ENCODE measurements at places on chromosomes 12 and 14. TPM values are rescaled to one million over a fixed set of nuclear protein-coding genes. Genes with fewer than 3 reads are reported as not detected.
A peak's percentile ranks its signal among the peaks of the same experiment; 100 is the strongest.

- H3K27ac ChIP-seq: no peak overlapping the region
- H3K27me3 ChIP-seq: no peaks in the 10 kb centered on the region
- H3K36me3 ChIP-seq: no peaks in the 10 kb centered on the region
- H3K4me1 ChIP-seq: no peaks in the 10 kb centered on the region
These were observed 326.5 kb downstream of the MED13L start for GRCh38 chr12:115950959-115951358.

DNA sequence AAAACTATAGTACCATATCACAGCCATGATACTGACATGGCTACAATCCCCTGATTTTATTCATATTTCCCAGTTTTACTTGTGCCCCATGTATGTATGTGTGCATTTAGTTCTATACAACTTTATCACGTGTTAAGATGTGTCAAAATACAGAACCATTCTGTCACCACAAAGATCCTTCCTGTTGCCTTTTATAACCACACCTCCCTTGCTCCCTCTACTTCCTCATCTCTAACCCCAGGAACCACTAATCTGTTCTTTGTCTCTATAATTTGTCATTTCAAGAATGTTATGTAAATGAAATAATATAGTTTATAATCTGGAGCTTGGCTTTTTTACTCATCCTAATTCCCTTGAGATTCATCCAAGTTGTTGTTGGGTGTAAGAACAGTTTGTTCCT, 358.4 kb downstream of the DPF3 start:
- DNase-seq: no peak
- no peaks in the 10 kb centered on the region for H3K4me1 ChIP-seq
- no peaks in the 10 kb centered on the region for H3K27me3 ChIP-seq
- H3K36me3 ChIP-seq: no peaks in the 10 kb centered on the region
- no peak overlapping the region for H3K4me3 ChIP-seq
- H3K27ac ChIP-seq: no peak overlapping the region

IFNG-AS1 gene
- total RNA-seq: 0.42 TPM

IFI27 gene
- 106 TPM for total RNA-seq

DNA sequence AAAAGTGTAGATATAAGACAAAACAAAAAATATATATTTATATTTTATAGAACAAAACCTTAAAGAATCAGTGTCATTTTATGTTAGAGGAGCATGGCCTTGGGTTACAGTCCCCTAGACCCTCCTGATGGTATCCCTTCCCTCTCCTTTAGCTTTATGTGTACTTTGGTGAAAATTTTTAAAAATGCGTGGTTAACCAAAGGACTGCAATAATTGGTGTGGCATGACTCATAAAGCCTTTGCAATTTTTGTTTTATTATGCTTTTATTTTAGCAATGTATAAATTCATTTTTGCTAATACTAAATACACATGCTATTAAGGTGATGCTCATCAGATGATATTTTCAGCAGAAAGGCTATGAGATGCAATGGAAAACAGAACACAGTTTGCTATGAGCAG, 264.4 kb downstream of the SYT1 start:
- no peak overlapping the region for H3K27ac ChIP-seq
- no peaks in the 10 kb centered on the region for H3K4me1 ChIP-seq
- no peak for DNase-seq
- no peak overlapping the region for H3K4me3 ChIP-seq
- no peaks in the 10 kb centered on the region for H3K36me3 ChIP-seq

PTPRQ gene
- 2.2 TPM for total RNA-seq

- H3K36me3 ChIP-seq: peaks cover under 1% of the 10 kb centered on the region
- H3K27ac ChIP-seq: peak overlapping the region; percentile 36
- DNase-seq: no peak
- peaks cover 14% of the 10 kb centered on the region for H3K4me1 ChIP-seq
- no peaks in the 10 kb centered on the region for H3K27me3 ChIP-seq
- H3K4me3 ChIP-seq: no peak overlapping the region
These were observed 10.8 kb downstream of the MTERF2 start for GRCh38 chr12:106975993-106976658.

- DNase-seq: no peak
- H3K4me3 ChIP-seq: no peak overlapping the region
- H3K27ac ChIP-seq: no peak overlapping the region
- H3K36me3 ChIP-seq: no peaks in the 10 kb centered on the region
- no peaks in the 10 kb centered on the region for H3K27me3 ChIP-seq
These were observed 692.7 kb upstream of the MGAT4C start for GRCh38 chr12:86948851-86949250.

- no peak overlapping the region for H3K27ac ChIP-seq
- H3K36me3 ChIP-seq: no peaks in the 10 kb centered on the region
- H3K27me3 ChIP-seq: no peaks in the 10 kb centered on the region
- H3K4me1 ChIP-seq: no peaks in the 10 kb centered on the region
- no peak overlapping the region for H3K4me3 ChIP-seq
These were observed 70.2 kb upstream of the NAV3 start for GRCh38 chr12:77760271-77761025.

BMAL2 gene
- 22.6 TPM for total RNA-seq

RAPGEF3 gene
- total RNA-seq: 39.2 TPM

GRCh38 chr12:86050010-86050409, 175.9 kb downstream of the NTS start:
- no peak for DNase-seq
- no peak overlapping the region for H3K4me3 ChIP-seq
- H3K27ac ChIP-seq: no peak overlapping the region
- H3K27me3 ChIP-seq: no peaks in the 10 kb centered on the region
- H3K36me3 ChIP-seq: no peaks in the 10 kb centered on the region

GRCh38 chr12:12376646-12377448, 20.0 kb downstream of the BORCS5 start:
- no peak for DNase-seq
- no peak overlapping the region for H3K27ac ChIP-seq

GRCh38 chr12:40192704-40193255, 32.0 kb upstream of the LRRK2 start:
- H3K4me3 ChIP-seq: no peak overlapping the region
- no peaks in the 10 kb centered on the region for H3K27me3 ChIP-seq
- H3K27ac ChIP-seq: no peak overlapping the region
- DNase-seq: no peak
- H3K36me3 ChIP-seq: no peaks in the 10 kb centered on the region

DNA sequence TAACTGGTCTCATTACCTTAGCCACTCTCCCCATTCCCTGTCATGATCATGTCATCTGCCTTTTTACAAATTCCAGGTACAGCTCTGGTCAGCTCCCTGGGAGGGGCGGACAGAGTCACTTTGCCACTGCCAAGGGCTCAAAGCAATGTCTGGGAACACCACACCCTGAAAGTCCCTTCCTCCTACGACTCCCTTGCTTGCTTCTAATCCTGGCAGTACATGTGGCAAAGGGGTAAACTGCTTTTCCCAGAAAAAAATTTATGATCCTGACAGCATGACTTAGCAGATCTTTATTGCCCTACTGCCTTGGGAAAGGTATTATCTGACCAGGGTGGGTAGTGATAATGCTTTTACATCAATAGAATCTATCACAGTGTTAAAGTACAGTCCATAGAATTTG, 376.0 kb upstream of the PDE3A start:
- H3K27ac ChIP-seq: no peak overlapping the region
- H3K36me3 ChIP-seq: no peaks in the 10 kb centered on the region
- H3K27me3 ChIP-seq: no peaks in the 10 kb centered on the region
- H3K4me1 ChIP-seq: no peaks in the 10 kb centered on the region
- DNase-seq: no peak

GRCh38 chr12:19168644-19169043, 39.1 kb downstream of the PLEKHA5 start:
- no peaks in the 10 kb centered on the region for H3K4me1 ChIP-seq
- no peaks in the 10 kb centered on the region for H3K27me3 ChIP-seq
- no peak for DNase-seq
- no peak overlapping the region for H3K27ac ChIP-seq

DNA sequence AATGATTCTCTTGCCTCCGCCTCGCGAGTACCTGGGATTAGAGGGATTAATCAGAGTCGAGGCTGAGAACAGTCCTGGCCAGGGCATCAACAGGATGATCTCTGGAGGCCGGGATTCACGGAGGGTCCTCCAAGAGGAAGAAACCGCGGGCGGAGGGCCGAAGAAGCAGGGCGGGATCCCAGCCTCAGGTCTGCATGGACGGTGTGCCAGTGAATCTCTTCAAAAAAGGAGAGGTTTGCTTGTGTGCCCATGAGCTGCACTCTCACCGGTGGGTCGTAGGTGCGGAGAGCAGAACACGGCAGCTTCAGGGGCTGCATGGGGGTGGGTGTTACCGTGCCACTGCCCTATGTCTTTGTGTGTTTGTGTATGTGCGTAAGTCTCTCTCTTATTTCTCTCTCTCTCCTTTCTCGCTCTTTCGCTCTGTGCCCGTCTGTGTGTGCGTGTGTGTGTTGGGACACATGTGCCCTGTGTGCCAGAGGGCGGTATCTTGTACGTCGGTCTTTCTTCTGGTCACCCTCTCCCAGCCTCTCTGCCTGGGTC, 768.2 kb upstream of the ALG10B start:
- no peaks in the 10 kb centered on the region for H3K36me3 ChIP-seq
- H3K4me3 ChIP-seq: no peak overlapping the region
- no peak for DNase-seq
- H3K4me1 ChIP-seq: no peaks in the 10 kb centered on the region

DNA sequence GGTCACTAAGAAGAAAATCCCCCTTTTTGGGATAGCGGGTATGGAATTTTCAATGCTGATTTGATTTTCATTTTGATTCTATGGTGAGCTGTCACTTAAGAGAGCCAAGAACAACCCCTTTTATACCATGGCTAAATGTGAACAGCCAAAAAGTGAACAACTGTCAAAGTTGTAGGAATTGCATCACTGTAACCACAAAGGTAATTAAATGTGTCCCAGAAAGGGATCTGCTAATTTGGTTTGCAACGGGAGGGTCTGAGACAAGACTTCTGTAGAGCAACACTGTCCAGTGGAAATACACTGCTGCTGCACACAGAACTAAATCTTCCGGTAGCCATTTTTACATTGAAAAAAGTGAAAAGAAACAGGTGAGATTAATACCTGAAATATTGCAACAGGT, 14.6 kb downstream of the CHST11 start:
- no peak for DNase-seq
- no peaks in the 10 kb centered on the region for H3K27me3 ChIP-seq

UNC79 gene
- total RNA-seq: 0.21 TPM

TDRD9 gene
- 1.7 TPM for total RNA-seq

GRCh38 chr14:50601394-50601793, 41.4 kb downstream of the ATL1 start:
- DNase-seq: no peak
- no peak overlapping the region for H3K27ac ChIP-seq
- no peaks in the 10 kb centered on the region for H3K4me1 ChIP-seq
- H3K36me3 ChIP-seq: no peaks in the 10 kb centered on the region
- H3K27me3 ChIP-seq: no peaks in the 10 kb centered on the region

DNA sequence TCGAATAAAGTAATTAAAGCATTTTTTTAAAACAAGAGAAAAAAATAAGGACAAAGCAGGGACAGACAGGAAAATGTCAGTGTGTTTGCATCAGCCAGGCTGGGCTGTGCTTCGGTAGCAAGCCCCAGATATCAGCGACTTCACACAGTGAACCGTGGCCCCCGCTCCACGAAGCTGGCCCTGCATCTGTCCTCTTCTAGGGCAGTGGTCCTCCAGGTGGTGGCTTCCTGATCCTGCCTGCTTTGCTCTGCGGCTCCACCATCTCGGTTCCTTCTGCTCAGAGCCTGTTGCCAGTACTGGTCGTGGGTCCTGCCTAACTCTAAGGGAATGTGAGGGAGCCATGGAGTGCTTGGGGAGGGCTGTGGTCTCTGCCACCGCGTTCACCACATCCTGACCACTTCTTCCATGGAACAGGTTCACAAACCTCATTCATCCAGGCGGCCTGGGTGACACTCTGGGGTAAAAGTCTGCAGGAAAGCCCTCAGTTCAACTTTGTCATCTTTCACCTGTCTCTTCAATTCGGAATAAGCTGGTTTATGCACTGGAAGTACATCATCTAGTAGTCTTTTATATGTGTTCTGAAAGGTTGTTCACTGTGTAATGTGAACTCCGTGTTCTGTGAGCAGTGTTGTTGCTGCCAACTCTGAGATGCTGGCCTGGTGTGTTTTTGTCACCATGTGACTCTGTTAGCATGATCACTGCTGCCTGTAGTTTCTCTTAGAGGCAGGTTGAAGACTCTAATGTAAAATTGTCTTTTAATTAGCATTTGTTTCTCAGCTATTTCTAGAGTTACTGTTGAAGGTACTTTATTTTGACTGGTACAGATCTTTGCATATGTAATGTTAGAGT, 47.9 kb downstream of the ANKRD9 start:
- H3K27me3 ChIP-seq: no peaks in the 10 kb centered on the region
- no peak overlapping the region for H3K27ac ChIP-seq
- H3K4me3 ChIP-seq: no peak overlapping the region
- H3K4me1 ChIP-seq: no peaks in the 10 kb centered on the region

SAV1 gene
- 56.8 TPM for total RNA-seq

MYF5 gene
- total RNA-seq: not detected

CIROP gene
- total RNA-seq: not detected

GRCh38 chr12:48782457-48783395, 6.2 kb downstream of the ADCY6 start:
- H3K4me3 ChIP-seq: no peak overlapping the region
- H3K27me3 ChIP-seq: no peaks in the 10 kb centered on the region
- no peak for DNase-seq
- peaks cover 3% of the 10 kb centered on the region for H3K4me1 ChIP-seq
- no peak overlapping the region for H3K27ac ChIP-seq

DNA sequence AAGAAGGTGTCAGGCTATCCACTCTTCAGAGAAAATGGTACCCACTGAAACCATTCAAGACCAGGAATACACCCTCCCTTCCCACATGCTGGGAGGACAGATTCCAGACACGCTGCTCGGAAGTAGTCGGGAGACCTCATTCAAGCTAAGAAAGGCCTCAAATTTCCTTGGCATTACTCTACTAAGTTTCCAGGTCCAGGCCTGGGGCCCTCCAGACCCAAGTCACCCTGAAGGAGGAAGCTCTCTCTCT, 27.1 kb upstream of the RPLP0 start:
- no peak overlapping the region for H3K27ac ChIP-seq
- no peaks in the 10 kb centered on the region for H3K4me1 ChIP-seq
- no peaks in the 10 kb centered on the region for H3K36me3 ChIP-seq
- no peak overlapping the region for H3K4me3 ChIP-seq
- H3K27me3 ChIP-seq: no peaks in the 10 kb centered on the region
- no peak for DNase-seq

- no peaks in the 10 kb centered on the region for H3K4me1 ChIP-seq
- no peak overlapping the region for H3K27ac ChIP-seq
- H3K4me3 ChIP-seq: no peak overlapping the region
- H3K27me3 ChIP-seq: no peaks in the 10 kb centered on the region
- no peak for DNase-seq
- no peaks in the 10 kb centered on the region for H3K36me3 ChIP-seq
These were observed 785.2 kb downstream of the GALC start for GRCh38 chr14:87207756-87208155.
